ENCODE measurements at places on chromosomes 13 and 19. TPM values are rescaled to one million over a fixed set of nuclear protein-coding genes. Genes with fewer than 3 reads are reported as not detected.

- H3K27ac ChIP-seq: no peak overlapping the region
- H3K4me3 ChIP-seq: no peak overlapping the region
- no peaks in the 10 kb centered on the region for H3K36me3 ChIP-seq
Observed at GRCh38 chr13:78701383-78701782, 42.4 kb upstream of the OBI1 start.

DNA sequence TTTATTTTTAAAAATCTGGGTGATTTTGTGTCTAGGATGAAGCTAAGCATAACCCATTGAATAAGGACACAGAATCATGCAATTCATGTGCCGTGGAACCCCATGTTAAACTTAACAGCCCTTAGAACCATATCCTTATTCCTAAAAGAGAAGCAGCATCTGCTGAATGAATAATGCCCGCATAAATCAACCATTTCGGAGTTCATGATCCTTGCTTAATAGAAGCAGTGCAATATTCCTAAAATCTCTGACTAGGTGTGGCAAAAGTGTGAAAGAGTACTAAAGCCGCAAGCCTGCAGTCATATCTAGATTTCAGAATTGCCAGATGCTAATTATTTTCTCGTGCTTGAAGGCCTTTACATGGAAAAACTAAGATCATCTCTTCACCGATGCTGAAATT lies 33.6 kb upstream of the ARGLU1 start:
- no peak overlapping the region for H3K4me3 ChIP-seq
- DNase-seq: no peak
- H3K27me3 ChIP-seq: peaks cover 6% of the 10 kb centered on the region
- H3K4me1 ChIP-seq: peaks cover 4% of the 10 kb centered on the region
- no peak overlapping the region for H3K27ac ChIP-seq
- no peaks in the 10 kb centered on the region for H3K36me3 ChIP-seq

DNA sequence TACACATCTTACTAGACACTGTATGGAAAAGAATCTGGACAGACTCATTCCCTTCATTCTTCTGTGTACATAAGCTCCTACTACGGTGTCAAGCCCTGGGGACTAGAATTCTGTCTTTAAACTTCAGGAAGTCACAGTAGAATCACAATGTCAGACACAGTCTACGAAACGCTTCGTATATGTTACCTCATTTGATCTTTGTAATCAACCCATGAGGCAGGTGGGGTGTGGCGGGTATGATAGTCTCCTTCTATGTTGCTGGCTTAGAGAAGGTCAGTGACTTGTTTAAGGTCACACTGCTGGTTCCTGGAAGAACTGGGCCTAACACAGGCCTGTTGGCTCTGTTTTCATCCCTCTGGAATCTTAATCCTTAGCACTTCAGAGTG lies 32.2 kb upstream of the TPT1 start:
- H3K4me1 ChIP-seq: peaks cover 13% of the 10 kb centered on the region
- H3K27me3 ChIP-seq: no peaks in the 10 kb centered on the region
- DNase-seq: no peak
- H3K27ac ChIP-seq: no peak overlapping the region
- peaks cover 27% of the 10 kb centered on the region for H3K36me3 ChIP-seq

GRCh38 chr19:45507872-45508416 lies 665 bp downstream of the VASP start:
- H3K27ac ChIP-seq: no peak overlapping the region
- H3K4me3 ChIP-seq: peak overlapping the region; percentile 99
- H3K4me1 ChIP-seq: peaks cover 29% of the 10 kb centered on the region

DNA sequence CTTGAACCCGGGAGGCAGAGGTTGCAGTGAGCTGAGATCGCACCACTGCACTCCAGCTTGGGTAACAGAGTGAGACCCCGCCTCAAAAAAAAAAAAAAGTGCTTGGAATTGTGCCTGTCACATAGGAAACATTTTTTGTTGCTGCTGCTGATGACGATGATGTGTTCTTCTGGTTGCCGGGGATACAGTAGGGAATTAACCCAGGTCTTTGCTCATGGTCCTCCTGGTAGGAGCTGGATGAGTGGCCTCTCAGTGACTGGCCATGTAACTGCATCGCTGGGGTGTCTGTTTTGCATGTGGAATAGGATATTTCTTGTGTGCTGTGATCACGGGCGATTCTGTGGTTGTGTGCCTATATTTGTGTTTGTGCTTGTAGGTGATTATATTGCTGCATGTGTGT lies 4.7 kb upstream of the CNFN start:
- peaks cover 18% of the 10 kb centered on the region for H3K4me1 ChIP-seq
- H3K27ac ChIP-seq: no peak overlapping the region

DNA sequence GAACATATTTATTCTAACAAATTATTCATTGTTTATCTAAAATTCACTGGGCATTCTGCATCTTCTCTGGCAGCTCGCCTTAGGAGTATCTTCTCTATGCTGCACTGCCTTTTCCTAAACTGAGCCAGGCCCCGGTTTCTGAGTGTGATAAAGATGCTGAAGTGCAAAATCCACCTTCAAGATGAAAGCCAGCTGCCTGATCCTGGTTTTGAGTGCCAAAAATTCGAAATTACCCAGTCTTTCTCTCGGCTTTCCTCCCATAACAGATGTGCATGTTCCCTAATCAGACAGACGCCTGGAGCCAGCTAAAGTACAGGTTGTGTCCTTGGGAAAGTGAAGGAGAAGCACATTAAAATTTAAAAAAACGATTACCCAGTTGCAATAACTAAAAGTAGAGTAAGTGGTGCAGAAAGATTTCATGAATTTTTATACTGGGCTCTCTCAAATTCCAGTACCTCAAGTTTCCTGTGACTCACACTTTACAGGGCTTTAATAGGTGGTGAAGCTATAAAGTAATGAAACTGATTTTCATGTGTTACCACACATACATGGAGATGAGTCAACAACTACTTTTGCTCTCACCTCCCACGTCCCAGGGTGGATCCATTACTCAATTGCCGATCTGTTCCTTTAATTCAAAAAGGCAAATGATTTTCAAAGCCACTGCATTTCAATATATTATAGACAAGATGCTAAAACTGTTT lies 65.0 kb upstream of the GTF2F2 start:
- no peak overlapping the region for H3K4me3 ChIP-seq
- H3K27ac ChIP-seq: no peak overlapping the region
- peaks cover 62% of the 10 kb centered on the region for H3K27me3 ChIP-seq
- no peak for DNase-seq
- H3K36me3 ChIP-seq: no peaks in the 10 kb centered on the region

- H3K27me3 ChIP-seq: peaks cover 29% of the 10 kb centered on the region
- H3K27ac ChIP-seq: peak overlapping the region; percentile 72
- H3K4me1 ChIP-seq: peaks cover 42% of the 10 kb centered on the region
- H3K4me3 ChIP-seq: peak overlapping the region; percentile 67
- no peak for DNase-seq
Observed at GRCh38 chr19:13097033-13097462, 5.6 kb downstream of the LYL1 start.

- no peaks in the 10 kb centered on the region for H3K27me3 ChIP-seq
- no peak for DNase-seq
- peaks cover 18% of the 10 kb centered on the region for H3K36me3 ChIP-seq
- H3K27ac ChIP-seq: no peak overlapping the region
Observed at GRCh38 chr13:60043262-60043661, 120.5 kb downstream of the DIAPH3 start.

GRCh38 chr19:57807541-57807940 lies 7.2 kb downstream of the ZNF552 start:
- H3K27ac ChIP-seq: no peak overlapping the region
- H3K4me1 ChIP-seq: peaks cover 20% of the 10 kb centered on the region
- DNase-seq: no peak
- H3K4me3 ChIP-seq: no peak overlapping the region
- H3K27me3 ChIP-seq: no peaks in the 10 kb centered on the region

AKAP11 gene
- total RNA-seq: 34.9 TPM

ICAM4 gene
- total RNA-seq: 1.4 TPM

ATCAY gene
- total RNA-seq: not detected

All from activated T-helper 2 cell treated with anti-CD3 and anti-CD28 coated beads, Interferon-gamma antibody, Interleukin-2, Interleukin-4, amounts not matched to agents 10 μg/mL and 5 μg/mL and 100 μg/mL, durations not matched to agents 14 hours and 24 hours and 36 hours (primary cell).